ENCODE measurements at places on chromosomes 12 and 14.

GRCh38 chr14:24376448-24377070, 8.6 kb downstream of the NFATC4 start:
- DNase-seq, result no peak

GRCh38 chr14:26702721-26703230, 104.9 kb upstream of the NOVA1 start:
- DNase-seq, result no peak

GRCh38 chr12:122788387-122788786, 14.0 kb downstream of the CCDC62 start:
- DNase-seq, result no peak

DNA sequence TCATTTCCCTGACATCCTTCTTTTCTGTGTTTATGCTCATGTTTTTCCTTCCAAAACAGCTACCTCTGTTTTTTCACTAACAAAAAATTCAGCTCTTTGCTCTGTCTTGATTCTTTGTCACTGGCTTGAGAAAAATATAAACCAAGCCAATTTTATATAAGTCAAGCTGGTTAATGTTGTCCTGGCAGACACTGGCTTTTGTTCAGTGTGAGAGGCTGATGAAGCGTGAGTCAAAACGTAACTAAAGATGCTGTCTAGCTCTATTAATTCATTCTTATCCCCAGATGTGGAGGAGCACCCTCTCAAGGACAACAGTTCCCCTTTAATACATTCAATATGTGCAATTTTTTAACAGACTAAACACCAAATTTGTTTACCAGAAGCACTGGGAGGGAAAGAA, 15.8 kb downstream of the TSPAN8 start:
- no peak for DNase-seq

- DNase-seq, result no peak
These were observed 17.2 kb downstream of the MAP3K12 start for GRCh38 chr12:53481939-53482586.

GRCh38 chr14:75934998-75935628, 46.7 kb downstream of the TGFB3 start:
- no peak for DNase-seq

DNA sequence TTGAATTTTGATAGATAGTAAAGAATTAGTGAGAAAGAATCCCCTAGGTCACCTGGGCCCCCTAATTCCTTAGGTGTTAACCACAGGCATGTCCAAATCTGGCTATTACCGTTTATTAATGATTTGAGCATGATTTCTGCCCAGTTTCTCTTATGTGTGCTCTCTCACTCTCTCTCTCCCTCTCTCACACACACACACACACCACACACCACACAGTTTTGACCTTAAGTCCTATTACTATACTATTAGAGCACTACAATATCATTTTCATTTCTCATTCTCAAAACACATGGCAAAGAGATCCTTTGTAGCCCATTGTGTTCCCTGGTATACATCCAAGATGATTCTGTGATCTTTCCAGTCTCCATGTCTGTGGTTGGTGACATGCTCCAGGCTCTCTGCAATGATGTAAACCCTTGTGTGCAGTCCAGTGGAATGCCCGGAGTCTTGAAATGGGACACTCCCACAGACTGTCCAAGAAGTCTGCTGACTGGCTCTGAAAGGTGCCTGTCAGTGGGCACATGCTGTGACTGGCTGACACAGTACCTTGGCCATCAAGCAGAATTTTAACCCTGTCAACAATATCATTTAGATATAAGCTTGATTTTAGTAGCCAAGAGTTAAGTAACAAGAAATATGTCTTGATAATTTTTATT, 96.2 kb downstream of the FIGNL2 start:
- no peak for DNase-seq

- no peak for DNase-seq
These were observed 4.6 kb downstream of the GPR65 start for GRCh38 chr14:88009486-88009885.

All from activated CD8-positive, alpha-beta T cell treated with anti-CD3 and anti-CD28 coated beads, Interleukin-2, amount 10 ng/mL, durations not matched to agents 7 days and 5 days (primary cell).